GM04503 (cell line): ENCODE measurements at places on chromosomes 5 and 9.

- DNase-seq = no peak
These were observed 388.9 kb upstream of the ACTBL2 start for GRCh38 chr5:57871496-57871895.

DNA sequence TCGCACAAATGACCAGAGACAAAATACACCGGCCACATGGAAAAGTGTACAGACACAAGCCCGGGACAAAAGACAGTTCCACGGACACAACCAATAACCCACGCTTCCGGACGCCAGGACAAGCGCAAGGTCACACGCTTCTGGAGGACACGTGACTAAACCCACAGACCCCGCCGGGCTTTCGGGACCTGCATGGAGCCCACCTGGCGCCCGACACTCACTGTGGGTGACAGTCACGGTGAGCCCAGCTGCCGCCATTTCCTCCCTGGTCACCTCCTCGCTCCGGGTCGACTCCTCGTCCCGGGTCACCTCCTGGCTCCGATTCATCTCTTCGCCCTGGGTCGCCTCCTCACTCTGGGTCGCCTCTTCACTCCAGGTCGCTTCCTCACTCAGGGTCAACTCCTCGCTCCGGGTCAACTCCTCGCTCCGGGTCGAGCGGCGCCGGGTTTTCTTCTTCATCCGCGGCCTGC, 470 bp downstream of the BAG1 start:
- DNase-seq = no peak

DNA sequence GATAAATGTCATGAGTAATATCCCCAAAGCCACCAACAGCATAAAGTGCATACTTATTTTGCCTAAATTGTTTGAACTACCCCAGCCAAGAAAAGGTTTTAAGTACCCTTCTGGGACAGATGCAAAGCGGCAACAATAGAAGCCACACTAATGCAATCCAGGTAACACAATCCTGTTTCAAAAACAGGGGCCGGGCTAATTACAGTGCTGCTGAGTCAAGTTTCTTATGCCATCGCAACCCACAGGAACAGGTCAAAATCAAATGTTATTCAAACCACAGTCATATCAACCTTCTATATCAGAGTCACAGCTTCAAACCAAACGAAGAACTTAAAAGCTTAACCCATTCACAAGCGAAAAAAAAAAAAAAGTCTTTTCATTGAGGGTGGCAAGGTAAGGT, 28.3 kb downstream of the EBF1 start:
- DNase-seq = no peak

DNA sequence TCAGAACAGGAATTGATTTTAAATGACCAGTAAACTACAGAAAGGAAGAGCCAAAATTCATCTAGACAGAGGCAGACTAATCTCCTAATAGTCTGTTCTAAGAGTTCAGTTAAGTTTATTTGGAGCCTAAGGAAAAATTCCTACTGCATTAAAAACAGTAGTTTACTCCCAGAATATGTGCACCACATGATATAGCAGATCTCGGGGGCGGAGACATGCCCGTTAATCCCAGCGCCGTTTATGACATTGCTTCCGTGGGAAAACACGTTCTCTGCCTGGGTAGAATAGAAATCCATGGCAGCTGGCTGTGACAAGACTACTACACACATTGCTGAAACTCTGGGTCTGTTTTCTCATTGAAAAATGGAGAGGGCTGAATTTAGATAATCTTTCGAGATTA, 11.4 kb downstream of the HABP4 start:
- DNase-seq = no peak
